Dermis microvascular lymphatic vessel endothelial cell (primary cell): ENCODE measurements at places on chromosomes 16 and 17.

- DNase-seq = no peak
Measured at GRCh38 chr16:80263848-80264694, 276.7 kb upstream of the DYNLRB2 start.

DNA sequence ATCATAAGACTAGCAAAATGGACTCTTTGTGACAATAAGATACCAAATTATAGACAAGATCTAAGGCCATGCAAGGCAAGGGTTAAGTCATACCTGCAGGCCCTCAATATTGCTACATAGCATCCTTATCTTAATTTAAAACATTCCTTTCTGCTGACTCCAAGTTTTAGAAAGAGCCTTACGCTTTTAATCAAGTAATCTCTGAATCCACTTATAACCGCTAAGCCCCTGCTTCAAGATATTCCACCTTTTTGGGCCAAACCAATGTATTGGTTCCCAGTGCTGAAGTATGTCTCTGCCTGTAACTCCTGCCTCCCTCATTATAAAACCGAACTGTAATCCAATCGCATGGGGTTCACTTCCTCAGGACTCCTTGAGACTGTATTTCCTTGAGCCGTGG lies 255.4 kb downstream of the PHKB start:
- DNase-seq = no peak

DNA sequence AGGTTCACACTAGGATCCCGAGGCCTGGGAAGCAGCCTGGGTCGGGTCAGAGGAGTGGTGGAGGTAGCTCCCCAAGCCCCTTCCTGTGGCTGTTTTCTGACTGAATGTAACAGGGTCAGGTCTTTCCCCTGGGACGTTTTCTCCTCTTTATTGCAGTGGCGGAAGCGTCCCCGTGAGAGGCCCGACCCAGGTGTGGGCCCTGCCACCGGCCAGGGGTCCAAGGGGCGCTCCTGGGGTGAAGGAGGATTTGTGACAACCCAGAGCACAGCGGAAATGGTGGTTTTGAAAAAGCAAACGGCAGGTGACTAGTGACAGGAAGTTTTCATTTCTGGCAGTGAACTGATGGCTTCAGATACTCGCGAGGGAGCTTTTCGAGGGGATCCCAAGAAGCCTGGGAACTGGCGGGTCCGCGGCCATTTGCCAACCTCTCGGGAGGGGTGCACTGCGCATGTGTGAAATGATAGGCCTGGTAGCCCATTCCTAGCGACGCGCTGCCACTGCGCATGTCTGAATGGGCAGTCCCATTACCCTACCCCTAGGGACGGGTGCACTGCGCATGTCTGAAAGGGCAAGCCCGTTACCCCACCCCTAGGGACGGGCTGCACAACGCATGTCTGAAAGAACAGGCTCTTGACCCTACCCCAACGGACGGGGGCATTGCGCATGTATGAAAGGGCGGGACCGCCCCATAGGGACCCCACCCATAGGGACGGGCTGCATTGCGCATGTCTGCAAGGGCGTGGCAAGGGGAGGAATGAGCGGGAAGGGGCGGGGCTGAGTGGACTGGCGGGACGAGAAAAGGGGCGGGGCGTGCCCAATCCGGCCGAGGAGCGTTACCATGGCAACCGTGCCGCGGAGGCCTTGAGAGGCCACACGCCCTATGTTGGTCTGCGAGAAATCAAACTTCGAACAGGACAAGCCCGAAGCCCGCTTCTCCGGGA lies 1747.9 kb downstream of the TP53TG3F start:
- DNase-seq = no peak

DNA sequence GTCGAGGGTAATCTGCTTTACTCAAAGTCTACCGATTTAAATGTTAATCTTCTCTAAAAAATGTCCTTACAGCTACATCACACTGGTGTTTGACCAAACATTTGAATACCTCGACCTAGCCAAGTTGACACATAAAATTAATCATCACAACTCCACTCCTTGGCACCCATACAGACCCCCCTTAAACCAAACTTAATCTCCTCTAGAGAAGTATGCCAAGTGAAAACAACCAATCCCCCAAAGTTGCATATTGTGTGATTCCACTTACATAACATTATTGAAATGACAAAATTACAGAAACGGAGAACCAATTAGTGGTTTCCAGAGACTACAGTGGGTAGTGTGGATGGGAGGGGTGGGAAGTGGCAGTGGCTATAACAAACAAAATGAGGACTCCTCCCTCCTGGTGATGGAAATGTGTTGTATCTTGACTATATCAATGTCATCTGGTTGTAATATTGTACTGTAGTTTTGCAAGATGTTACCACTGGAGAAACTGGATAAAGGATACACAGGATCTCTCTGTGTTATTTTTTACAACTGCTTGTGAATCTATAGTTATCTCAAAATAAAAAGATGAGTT lies 39.4 kb downstream of the CAPNS2 start:
- DNase-seq = no peak

DNA sequence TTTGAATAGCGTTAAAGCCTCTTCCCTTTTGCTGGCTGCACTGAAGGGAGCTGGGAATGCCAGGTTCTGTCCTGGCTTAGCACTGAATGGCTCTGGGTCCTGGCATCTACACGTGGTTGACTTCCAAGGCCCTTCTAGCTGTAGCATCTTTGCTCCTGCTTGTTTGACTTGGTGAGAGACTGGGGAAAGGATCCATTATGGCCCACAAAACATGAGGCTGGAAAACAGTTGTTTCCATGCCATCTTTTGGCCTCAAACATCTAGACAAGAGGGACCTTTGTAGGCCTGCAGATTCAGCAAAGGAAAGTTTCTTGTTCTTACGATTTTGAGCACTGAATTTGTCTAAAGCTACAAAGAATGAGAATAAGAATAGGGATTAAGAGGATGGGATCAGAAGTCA lies 32.5 kb downstream of the EPN2 start:
- no peak for DNase-seq

GRCh38 chr16:49280105-49280741 lies 1.4 kb downstream of the CBLN1 start:
- no peak for DNase-seq

DNA sequence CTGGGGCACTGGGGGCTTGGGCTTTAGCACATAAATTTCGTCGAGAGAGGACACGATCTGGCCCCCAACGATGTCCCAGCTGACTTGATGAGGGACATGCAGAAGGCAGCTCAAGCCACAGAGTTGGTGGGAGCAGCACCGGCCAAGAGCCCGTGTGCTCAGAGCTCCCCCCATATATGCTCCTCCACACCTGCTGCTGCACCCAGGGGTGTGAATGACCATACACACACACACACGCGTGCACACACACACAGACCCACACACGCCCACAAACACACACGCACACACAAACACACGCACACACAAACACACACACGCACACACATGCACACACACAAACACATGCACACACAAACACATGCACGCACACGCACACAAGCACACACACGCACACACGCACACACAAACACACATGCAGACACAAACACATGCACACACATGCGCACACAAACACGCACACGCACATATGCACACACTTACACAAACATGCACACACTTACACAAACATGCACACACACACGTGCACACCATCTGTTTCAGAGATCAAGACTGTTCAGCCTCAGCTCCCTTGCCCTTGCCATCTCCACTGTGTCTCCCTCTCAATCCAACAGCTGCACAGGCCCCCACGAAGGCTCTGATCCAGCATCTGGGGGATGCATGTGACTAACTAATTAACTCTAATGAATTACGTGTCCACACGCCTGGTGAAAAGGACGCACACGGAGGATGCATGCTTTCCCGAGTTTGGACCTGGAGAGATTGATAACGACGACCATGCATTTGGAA lies 85.6 kb upstream of the TNRC6C start:
- no peak for DNase-seq
